Muscle of arm (tissue), 14 donors: ENCODE measurements at places on chromosomes 7 and 10. TPM values are rescaled to one million over a fixed set of nuclear protein-coding genes. Genes with fewer than 3 reads are reported as not detected.

DEPP1 gene
- polyA plus RNA-seq: 20.3 TPM

ZNF316 gene
- polyA plus RNA-seq: 21.7 TPM

ACSM6 gene
- polyA plus RNA-seq: not detected

APBB1IP gene
- 2.6 TPM for polyA plus RNA-seq

RBP3 gene
- not detected for polyA plus RNA-seq

ANTXRL gene
- not detected for polyA plus RNA-seq

PRSS58 gene
- polyA plus RNA-seq: not detected

JAKMIP3 gene
- 0.38 TPM for polyA plus RNA-seq

NAT16 gene
- not detected for polyA plus RNA-seq

SDHAF3 gene
- polyA plus RNA-seq: 20.3 TPM
